RPMI7951 (cell line): ENCODE measurements at places on chromosomes 12 and 14. TPM values are rescaled to one million over a fixed set of nuclear protein-coding genes. Genes with fewer than 3 reads are reported as not detected.

- DNase-seq: no peak
These were observed 217.1 kb downstream of the EXOC5 start for GRCh38 chr14:57051633-57052032.

- no peak for DNase-seq
These were observed 618.6 kb downstream of the AACS start for GRCh38 chr12:125683748-125684381.

DNA sequence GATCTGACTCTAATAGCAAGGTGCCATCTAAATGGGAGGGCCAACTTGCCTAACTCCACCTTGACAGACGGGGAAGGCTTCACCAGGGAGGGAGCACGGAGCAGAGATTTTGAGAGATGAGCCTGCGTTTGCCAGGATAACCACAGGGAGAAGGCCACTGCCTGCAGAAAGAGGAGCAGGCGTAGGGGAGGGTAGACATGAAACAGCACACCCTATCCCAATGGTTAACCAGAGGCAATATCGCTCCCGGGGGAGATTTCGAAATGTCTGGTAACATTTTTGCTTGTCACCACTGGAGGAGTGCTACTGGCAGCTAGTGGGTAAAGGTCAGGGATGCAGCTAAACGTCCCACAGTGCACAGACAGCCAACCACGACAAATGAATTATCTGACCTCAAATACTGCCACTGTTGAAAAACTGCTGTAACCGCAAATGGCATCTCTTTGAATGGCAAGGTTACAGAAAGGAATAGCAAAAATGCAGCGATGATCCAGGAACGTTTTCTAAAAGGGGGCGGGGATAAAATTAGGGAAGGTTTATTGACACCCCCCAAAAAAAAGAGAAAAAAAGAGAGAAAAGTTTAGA, 126.0 kb upstream of the ATF7IP start:
- peak; percentile 93 for DNase-seq

GRCh38 chr12:2366711-2367110, 313.9 kb downstream of the CACNA1C start:
- no peak for DNase-seq

DNA sequence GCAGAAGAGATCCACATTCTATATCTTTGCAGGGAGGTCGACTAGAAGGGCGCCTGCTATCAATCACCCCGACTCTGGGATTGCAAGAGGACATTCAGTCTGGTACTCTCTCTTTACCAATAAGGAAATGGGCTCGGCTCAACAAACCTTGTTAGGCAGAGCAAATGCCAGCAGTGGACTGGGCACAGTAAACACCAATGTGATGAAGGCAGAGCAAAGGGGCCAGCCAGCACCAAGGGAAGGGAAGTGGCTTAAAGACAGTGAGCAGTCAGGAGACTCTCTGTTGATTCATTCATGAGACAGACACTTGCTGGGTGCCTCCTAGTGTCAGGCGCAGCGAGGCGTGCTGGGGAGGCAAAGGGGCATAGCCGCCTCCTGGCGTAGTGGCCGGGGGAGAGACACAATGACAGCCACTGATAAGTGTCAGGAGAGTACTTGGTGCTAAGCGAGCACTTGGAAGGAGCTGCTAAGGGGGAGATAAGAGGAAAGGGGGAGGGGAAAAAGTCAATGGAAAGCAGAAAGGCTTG, 34.1 kb downstream of the TMCC3 start:
- peak; percentile 62 for DNase-seq

DNA sequence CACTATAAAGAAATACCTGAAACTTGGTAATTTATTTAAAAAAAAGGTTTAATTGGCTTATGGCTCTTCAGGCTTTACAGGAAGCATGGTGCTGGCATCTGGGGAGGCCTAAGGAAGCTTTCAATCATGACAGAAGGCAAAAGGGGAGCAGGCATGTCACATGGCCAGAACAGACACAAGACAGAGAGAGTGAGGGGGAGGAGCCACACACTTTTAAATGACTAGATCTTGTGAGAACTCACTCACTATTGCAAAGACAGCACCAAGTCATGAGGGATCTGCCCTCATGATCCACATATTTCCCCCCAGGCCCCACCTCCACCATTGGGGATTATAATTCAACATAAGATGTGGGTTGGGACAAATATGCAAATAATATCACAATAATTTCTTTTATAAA, 355.6 kb downstream of the DAD1 start:
- DNase-seq: no peak

DNA sequence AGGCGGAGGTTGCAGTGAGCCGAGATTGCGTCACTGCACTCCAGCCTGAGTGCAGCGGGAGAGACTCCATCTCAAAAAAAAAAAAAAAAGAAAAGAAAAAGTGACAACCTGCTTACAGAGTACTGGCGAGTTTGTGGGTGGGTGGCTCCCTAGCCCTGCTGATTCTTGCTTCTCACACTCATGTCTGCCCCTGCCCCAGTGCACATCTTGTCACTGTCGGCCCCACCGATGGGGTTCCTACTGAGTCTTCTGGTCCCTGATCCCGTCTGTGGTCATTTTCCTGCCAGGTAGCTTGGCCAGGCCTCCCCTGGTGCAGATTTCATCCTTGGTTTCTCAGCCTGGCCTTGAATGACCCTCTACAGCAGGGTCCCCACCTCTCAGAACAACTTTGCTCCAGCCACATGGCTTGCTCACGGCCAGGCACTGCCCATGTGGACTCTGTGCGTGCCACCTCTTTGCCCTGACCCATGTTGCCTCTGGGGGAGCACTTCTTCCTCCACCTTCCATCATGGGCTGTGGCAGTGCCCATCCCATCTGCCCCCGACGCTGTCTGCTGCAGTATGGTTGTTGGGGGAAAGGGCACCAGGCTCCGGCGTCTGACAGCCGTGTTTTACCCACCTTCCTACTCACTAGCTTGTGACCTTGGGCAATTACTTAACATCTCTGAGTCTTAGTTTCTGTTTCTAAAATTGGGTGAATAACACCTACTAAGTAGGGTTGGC, 2.1 kb upstream of the PTPN6 start:
- DNase-seq: no peak

DNA sequence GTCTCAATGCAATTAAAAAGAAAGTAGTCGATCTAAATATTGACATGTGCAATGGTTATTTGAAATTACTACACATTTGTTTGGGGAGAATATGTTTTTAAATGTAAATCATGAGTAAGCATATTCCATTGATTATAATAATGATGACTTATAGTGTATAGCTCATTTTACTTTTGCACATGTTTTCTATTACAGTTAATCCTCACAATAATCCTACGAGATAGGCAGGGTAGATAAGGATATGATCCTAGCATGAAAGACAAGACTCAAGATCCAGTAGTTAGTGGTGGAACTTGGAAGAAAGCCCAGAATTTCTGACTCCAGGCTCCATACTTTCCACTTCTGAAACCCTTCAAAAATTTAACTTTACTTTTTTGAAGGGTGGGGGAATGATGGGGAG, 94.0 kb downstream of the NAV3 start:
- peak; percentile 86 for DNase-seq

- DNase-seq: no peak
These were observed 75.1 kb downstream of the NRXN3 start for GRCh38 chr14:78245238-78245637.

DNA sequence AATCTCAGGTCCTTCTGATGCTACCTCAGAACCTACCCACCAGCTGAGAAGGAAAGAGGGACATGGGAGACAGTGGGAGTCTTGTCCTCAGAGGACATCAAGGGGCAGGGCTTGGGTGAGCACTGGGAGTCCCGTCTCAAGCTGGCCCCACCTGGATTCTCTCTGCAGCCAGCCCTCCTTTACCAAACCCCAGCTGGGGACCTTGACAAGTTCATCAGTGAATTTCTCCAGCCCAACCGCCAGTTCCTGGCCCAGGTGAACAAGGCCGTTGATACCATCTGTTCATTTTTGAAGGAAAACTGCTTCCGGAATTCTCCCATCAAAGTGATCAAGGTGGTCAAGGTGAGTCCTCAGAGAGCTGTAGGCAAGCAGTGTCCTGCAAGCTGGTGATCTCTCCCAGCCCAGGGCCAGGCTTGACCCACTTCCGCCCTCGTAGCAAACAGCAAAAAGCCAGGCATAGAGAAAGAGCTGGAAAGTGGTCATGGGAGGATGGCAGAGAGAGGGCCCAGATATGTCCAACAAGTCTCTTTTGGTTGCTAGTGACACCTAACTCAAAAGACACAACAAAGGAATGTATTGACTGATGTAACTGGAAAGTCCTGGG, 14.2 kb upstream of the OAS2 start:
- no peak for DNase-seq

GRCh38 chr14:22303589-22304195, 285.3 kb downstream of the DAD1 start:
- DNase-seq: no peak

GRCh38 chr14:63178912-63179311, 25.3 kb upstream of the RHOJ start:
- no peak for DNase-seq

- no peak for DNase-seq
These were observed 21.2 kb downstream of the MTHFD1 start for GRCh38 chr14:64409126-64409920.

DNA sequence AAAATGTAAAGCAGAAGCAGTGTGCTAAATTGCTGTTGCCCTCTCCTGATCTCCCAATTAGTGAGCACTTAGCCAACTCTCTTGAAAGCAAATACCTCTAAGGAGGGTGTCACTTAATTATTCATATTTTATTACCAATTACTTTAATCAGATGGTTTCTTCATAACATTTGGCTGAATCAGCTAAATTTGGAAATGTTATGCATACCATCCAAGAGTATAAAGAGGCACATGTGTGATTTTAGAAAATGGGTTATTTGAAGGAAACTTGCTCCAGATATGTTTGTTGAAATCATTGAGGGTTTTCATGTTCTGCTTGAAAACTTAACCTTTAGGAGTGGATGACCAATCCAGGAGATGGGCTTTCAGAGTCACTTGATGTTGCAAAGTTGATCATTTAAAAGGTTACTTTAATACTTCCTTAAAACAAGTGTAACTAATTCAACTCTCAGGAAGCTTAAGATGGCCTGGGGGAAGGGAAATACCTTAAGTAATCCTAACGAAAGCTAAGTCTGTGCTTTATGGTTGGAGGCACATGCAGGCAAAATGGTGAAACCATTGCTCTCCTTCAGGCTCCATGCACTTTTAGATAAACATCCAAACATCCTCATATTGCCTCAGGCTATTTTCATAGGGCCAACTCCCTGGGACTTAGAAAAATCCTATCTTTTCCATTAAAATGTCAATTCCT, 434.5 kb downstream of the MDGA2 start:
- DNase-seq: no peak

GRCh38 chr14:24146453-24146977, at the start of gene PSME2:
Gene PSME2, minus strand, starts transcription at chr14:24146610. Its CDS starts 29 bp downstream, at chr14:24146581.
- DNase-seq: peak; percentile 97

DNA sequence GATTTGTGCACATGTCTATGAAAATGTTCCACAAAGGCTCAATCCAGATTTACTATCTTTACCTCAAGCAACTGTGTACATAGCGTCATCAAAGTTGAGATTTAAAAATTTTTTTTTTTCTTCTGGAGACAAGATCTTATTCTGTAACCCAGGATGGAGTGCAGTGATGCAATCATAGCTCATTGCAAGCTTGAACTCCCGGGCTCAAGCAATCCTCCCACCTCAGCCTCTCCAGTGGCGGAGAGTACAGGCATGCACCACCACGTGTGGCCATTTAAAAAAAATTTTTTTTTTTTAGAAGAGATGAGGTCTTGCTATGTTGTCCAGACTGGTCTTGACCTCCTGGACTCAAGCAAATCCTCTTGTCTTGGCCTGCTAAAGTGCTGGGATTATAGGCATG, 2.3 kb downstream of the COCH start:
- no peak for DNase-seq

- no peak for DNase-seq
These were observed 186.8 kb downstream of the CEP128 start for GRCh38 chr14:80754696-80755095.

- no peak for DNase-seq
These were observed 122.9 kb downstream of the PRKCH start for GRCh38 chr14:61444215-61444768.

GRCh38 chr12:21764065-21764464, 10.4 kb downstream of the KCNJ8 start:
- DNase-seq: no peak

GRCh38 chr12:614411-614970, 48.8 kb downstream of the NINJ2 start:
- peak; percentile 11 for DNase-seq

DNA sequence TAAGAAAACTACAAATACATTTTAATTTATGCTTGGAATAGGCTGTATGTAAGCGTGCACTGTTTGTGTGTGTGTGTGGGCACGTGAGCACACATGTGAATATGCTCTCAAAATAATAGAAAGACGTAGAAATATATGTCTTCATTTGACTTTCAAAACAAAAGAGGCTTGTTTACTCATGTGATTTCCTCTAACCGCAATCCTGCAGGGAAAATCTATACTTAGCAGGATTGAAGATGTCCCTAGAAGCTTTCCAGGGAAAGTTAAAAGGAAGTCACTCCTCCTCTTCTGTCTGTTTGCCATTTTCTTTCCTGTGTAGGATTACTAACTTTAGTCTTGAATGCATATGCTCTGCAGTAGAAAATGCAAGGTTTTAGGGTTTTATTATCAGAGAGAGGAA, 404.7 kb downstream of the MDGA2 start:
- no peak for DNase-seq

GRCh38 chr12:64669270-64669842, 59.1 kb downstream of the RASSF3 start:
- peak; percentile 34 for DNase-seq

DNA sequence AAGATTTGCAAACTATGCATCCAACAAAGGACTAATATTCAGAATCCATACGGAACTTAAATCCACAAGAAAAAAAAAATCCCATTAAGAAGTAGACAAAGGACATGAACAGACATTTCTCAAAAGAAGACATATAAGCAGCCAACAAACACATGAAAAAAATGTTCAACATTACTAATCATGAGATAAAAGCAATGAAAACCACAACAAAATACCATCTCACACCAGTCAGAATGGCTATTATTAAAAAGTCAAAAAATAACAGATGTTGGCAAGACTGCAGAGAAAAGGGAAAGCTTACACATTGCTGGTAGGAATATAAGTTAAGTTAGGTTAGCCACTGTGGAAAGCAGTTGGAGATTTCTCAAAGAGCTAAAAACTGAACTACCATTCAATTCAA, 16.2 kb downstream of the CDK17 start:
- peak; percentile 40 for DNase-seq

DNA sequence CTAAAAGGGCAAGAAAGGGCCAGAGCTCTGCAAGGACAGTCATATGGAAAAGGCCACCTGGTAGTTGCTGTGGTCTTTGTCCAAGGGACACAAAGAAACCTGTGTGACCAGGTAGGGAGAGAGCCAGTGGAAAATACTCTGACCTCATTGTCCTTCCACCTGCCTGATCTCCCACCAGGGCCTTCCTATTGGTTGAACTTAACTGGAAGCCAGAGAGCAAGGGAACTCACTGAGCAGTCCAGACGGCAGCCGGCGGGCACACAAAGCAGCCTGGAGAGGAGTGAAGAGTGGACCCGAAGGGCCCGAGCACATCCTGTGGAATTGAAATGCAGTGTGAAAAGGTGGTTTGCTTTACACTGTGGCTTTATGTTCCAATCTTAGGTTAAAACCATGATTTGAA, 120.7 kb downstream of the SLC25A21 start:
- no peak for DNase-seq

GRCh38 chr14:103657471-103657870, 28.5 kb downstream of the KLC1 start:
- no peak for DNase-seq

The ABCC9 gene
- under 0.01 and 0.12 TPM in 2 replicates for total RNA-seq

The DDX11 gene
- 10.2 and 11.4 TPM in 2 replicates for total RNA-seq

The FAIM2 gene
- total RNA-seq: 0.98 and 1.2 TPM in 2 replicates

The RNFT2 gene
- 2.4 and 3.4 TPM in 2 replicates for total RNA-seq

The CACNA2D4 gene
- total RNA-seq: 0.24 TPM in 1 of 2 replicates, not detected in the other

The ADCY6 gene
- 10.3 and 10.8 TPM in 2 replicates for total RNA-seq

The DAO gene
- not detected in 2 replicates for total RNA-seq

The CPNE6 gene
- total RNA-seq: not detected in 2 replicates

The RILPL2 gene
- 2.5 and 2.7 TPM in 2 replicates for total RNA-seq

The TSFM gene
- 43.1 and 48.8 TPM in 2 replicates for total RNA-seq

The ANKRD13A gene
- total RNA-seq: 37.2 and 39.4 TPM in 2 replicates

The RTL1 gene
- total RNA-seq: not detected in 2 replicates
